ENCODE measurements at places on chromosomes 1 and 21. TPM values are rescaled to one million over a fixed set of nuclear protein-coding genes. Genes with fewer than 3 reads are reported as not detected.

DNA sequence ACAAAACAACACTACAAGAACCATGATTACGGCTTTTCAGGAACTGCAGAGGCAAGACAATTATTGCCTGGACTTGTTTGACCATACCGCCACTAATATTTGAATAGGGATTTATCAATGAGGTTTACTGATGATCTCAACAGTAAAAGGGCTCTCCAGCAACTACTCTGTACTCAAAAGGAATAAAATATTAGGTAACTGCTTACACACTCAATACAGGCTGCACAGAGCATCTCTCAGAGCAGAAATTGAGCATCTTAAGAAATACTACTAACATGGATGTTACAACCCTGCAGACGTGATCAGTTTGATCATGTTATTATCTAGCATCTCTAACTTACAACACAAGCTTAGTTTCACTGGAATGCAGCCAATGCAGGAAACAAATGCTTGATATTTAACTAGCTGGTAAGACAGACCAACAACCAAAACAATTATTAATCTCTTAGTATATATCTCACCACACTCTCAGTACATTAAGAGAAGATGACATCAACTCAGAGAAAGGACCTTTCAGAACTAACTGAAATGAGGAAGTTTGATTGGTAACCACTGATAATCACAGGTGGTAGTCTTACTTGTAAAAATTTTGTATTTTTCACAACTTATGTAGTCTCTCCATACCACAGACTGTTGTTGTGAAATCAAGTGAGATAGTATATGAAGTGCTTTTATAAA lies 52.2 kb downstream of the PUM1 start:
- H3K4me3 ChIP-seq: no peak overlapping the region
- H3K4me1 ChIP-seq: peaks cover 63% of the 10 kb centered on the region
- H3K27me3 ChIP-seq: no peaks in the 10 kb centered on the region
- peak overlapping the region; percentile 61 for H3K27ac ChIP-seq

GRCh38 chr1:32179193-32179442 lies 357 bp upstream of the TXLNA start:
- H3K36me3 ChIP-seq: peaks cover 34% of the 10 kb centered on the region
- peak overlapping the region; percentile 98 for H3K27ac ChIP-seq
- DNase-seq: no peak
- peaks cover 39% of the 10 kb centered on the region for H3K4me1 ChIP-seq

DNA sequence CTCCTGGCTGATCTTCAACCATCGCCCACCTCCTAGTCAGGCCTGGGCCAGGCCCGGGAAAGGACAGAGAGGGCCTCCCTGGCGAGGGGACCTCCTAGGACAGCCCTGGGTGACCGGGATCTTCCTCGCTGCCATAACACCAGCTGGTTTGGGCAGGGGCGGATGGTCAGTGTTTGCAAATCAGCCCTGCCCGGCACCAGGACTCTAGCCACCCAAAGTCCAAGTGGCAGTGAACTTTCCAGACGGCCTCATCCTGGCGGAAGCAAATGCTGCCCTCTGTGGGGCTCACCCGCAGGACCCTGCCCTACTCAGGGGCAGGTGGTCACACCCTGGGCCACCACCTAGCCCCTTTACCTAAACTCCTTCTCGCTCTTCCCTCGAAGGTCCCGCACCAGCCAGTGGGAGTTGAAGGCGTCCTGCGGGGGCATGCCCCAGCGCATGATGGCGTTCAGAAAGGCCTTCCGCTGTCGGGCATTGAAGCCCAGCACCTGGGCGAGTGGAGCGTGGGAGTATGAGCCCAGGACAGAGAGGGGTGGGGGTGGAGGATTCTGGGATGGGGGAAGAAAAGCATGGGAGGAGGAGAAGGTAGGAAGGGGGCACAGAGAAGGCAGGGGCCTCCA lies 55.3 kb downstream of the CHD5 start:
- no peak for DNase-seq
- H3K36me3 ChIP-seq: no peaks in the 10 kb centered on the region
- peaks cover 5% of the 10 kb centered on the region for H3K4me1 ChIP-seq
- no peak overlapping the region for H3K4me3 ChIP-seq
- H3K27me3 ChIP-seq: peaks cover 3% of the 10 kb centered on the region
- no peak overlapping the region for H3K27ac ChIP-seq

DNA sequence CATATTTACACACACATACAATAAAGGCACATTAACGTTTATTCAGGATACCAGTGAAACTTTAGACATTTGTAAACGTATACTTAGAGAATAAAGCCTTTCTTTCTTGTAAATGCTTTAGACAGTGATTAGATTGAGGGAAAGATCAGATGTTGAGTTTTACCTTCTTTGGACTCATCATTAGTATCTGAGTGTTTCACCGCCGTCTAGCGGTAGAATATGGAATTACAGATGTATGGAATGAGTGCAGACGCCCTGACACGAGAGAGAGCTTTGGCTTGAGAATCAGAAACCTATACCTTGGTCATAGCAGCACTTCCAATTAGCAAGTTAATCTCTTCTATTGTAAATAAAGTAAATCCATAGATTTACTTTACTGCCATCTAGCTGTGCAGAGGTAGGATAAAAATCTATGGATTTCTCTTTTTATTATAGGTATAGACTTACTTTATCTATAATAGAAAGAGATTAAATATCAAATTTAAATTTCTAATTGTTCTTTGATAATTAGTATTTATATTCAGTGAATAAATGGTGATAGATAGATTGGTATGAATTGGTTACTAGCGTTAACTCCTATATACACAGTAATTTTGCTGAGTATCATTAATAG lies 12.6 kb downstream of the FLG2 start:
- no peaks in the 10 kb centered on the region for H3K36me3 ChIP-seq

DNA sequence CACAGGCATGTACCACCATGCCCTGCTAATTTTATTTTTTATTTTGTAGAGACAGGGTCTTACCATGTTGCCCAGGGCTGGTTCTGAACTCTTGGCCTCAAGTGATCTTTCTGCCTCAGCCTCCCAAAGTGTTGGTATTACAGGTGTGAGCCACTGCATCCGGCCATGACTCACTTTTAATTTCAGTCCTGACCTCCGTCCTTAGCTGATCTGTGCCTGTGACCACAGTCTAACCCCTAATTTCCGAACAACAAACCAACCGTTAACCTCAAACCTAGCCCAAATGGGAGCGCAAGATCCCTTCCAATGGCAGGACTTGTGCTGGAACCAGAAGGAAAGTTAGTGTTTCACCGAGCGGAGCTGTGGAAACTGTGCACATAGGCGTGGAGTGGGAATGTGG lies 29.3 kb upstream of the MAN1C1 start:
- H3K27ac ChIP-seq: no peak overlapping the region
- H3K4me3 ChIP-seq: no peak overlapping the region
- H3K27me3 ChIP-seq: no peaks in the 10 kb centered on the region

- no peaks in the 10 kb centered on the region for H3K4me1 ChIP-seq
- DNase-seq: no peak
- H3K36me3 ChIP-seq: no peaks in the 10 kb centered on the region
Observed at GRCh38 chr21:16082038-16082816, 352.4 kb downstream of the USP25 start.

- H3K4me1 ChIP-seq: peaks cover 28% of the 10 kb centered on the region
- DNase-seq: no peak
- H3K36me3 ChIP-seq: peaks cover 14% of the 10 kb centered on the region
Observed at GRCh38 chr1:23741609-23742008, 1.7 kb upstream of the ELOA start.

DNA sequence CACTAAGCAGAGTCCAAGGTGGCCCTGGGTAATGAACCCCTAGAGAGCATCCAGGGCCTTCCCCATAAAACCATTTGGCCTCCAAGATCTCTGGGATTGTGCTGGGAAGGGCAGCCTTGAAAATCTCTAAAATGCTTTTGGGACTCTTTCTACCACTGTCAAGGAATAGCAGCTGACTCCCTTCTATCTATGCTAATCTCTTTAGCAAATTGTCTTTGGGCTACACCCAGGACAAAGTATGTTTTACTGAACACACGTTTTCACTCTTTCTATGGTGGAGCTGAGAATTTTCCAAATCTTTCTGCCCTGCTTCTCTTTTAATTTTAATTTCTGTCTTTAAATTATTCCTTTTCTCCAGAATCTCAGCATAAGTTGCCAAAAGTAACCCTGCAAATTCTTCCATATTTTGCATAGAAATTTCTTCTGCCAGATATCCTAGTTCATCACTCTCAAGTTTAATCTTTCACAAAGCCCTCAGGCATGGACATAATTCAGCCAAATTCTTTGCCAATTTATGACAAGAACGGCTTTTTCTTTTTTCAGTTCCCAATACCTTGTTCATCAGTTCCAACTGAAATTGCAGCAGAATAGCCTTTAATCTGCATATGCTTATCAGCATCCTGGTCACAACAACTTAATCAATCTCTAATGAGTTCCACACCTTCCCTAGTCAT lies 687.0 kb upstream of the ADGRL4 start:
- H3K27me3 ChIP-seq: no peaks in the 10 kb centered on the region
- no peak for DNase-seq
- no peak overlapping the region for H3K4me3 ChIP-seq
- H3K36me3 ChIP-seq: no peaks in the 10 kb centered on the region

GRCh38 chr1:24964811-24965570 lies 34.9 kb upstream of the RUNX3 start:
- H3K4me1 ChIP-seq: peaks cover 72% of the 10 kb centered on the region
- no peaks in the 10 kb centered on the region for H3K27me3 ChIP-seq
- DNase-seq: peak; percentile 98
- H3K4me3 ChIP-seq: peak overlapping the region; percentile 94

SYT11 gene
- total RNA-seq: 14.8 TPM

PLD5 gene
- total RNA-seq: not detected
